ENCODE measurements at places on chromosomes 12 and 14.

- DNase-seq: no peak
Observed at GRCh38 chr14:58298477-58299400, at the start of gene ARID4A. Gene ARID4A, plus strand, starts transcription at chr14:58298555. Its CDS starts 1,300 bp downstream, at chr14:58299855.

DNA sequence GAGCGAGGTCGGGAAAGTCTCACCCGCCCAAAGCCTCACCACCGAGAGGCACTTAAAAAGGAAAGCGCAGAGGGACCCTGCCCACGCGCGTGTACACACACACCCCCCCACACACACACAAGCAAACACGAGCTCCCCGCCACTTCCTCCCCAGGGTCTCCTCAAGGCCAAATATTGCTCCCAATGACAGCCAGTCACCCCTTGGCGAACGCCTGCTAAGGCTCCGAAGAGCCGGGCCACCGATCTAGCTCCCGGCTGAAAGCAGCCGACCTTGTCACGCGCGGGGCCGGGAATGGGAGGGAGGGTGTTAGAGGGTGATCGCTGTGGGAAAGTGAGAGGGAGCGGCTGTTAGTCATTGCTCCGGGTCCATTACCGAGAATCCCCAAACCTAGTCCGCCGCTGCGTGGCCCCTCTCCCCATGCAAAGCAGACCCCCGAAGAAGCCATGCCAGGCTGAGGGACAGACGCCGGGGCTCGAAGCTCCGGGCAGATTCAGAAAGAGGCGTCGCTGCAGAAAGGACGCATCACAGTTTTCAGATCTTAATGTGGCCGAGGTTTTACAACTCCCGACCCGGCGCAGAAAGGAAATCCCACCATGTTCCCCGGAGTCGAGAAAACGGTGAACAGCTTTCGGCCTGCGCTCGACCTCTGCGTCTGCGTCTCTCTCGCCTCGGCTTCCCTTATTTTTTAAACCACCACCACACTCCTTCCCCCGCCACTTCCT is 2.6 kb downstream of the BMP4 start:
- no peak for DNase-seq

- DNase-seq: no peak
Observed at GRCh38 chr12:56990648-56991318, 15.6 kb downstream of the ZBTB39 start.

- DNase-seq: no peak
Observed at GRCh38 chr12:118035190-118036041, 18.9 kb downstream of the RFC5 start.

- DNase-seq: no peak
Observed at GRCh38 chr12:120890963-120891362, 13.2 kb downstream of the SPPL3 start.

All from stimulated activated CD4-positive, alpha-beta T cell treated with anti-CD3 and anti-CD28 coated beads, Interleukin-1b, Interleukin-23, amount 100 ng/mL, for 1 hour (primary cell).